IMR-90 (cell line): ENCODE measurements at places on chromosomes 5 and 9. TPM values are rescaled to one million over a fixed set of nuclear protein-coding genes. Genes with fewer than 3 reads are reported as not detected.

Gene ARSI
- total RNA-seq = 15.0 and 15.2 TPM in 2 replicates

- no peaks in the 10 kb centered on the region for H3K36me3 ChIP-seq
- no peaks in the 10 kb centered on the region for H3K27me3 ChIP-seq
- H3K4me3 ChIP-seq = no peak overlapping the region
- no peaks in the 10 kb centered on the region for H3K4me1 ChIP-seq
- no peak for DNase-seq
- H3K27ac ChIP-seq = no peak overlapping the region
These were observed 220.3 kb downstream of the CSNK1G3 start for GRCh38 chr5:123732257-123732656.

- H3K36me3 ChIP-seq = peaks cover 31% of the 10 kb centered on the region
- no peaks in the 10 kb centered on the region for H3K27me3 ChIP-seq
- no peak for DNase-seq
- no peak overlapping the region for H3K4me3 ChIP-seq
These were observed 75.4 kb downstream of the UHRF2 start for GRCh38 chr9:6488395-6488794.

GRCh38 chr9:131942146-131942720 lies 137.4 kb downstream of the MED27 start:
- DNase-seq = peak; percentile 36
- H3K36me3 ChIP-seq = peaks cover 2% of the 10 kb centered on the region; the same call in 1 of the 2 replicates
- H3K27me3 ChIP-seq = no peaks in the 10 kb centered on the region
- no peak overlapping the region for H3K27ac ChIP-seq
- no peaks in the 10 kb centered on the region for H3K4me1 ChIP-seq

Gene RGS3
- 51.8 and 53.3 TPM in 2 replicates for total RNA-seq
